Activated CD8-positive, alpha-beta memory T cell treated with anti-CD3 and anti-CD28 coated beads for 4 hours (primary cell): ENCODE measurements at places on chromosomes 1 and 21.

DNA sequence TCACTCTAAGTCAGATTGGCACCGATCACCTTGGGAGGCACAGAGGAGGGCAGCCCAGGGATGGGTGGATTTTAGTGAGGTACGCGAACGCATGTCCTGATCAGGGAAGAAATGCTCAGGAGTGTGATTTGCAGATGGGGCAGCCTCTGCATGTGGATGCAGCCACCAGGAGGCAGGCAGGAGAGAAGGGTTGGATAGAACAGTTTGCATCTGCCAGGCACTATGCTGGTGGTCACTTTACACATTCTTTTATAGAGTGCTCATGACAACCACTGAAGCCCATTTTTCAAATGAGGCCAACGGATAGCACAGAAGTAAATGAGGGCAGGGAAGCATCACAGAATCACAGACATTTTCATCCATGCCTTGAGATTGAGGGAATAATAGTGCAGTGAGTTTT lies 5.7 kb downstream of the LAMB3 start:
- DNase-seq, result no peak

DNA sequence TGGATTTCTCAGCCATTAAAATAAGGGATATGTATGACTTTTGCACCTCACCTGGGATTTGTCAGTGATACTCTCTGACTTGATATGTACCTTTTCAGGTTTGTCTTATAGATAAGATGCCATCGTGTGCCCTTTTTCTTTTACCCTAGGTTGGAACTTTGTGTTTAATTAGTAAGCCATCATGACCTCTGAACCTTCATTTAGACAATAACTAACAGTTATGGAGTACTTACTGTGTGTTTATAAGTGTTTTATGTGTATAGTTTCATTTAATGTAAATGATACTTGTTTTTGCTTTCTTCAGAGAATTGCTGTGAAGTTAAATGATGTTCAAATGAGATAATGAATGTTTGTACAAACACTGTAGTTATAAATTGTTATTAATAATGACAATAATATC lies 14.4 kb downstream of the HS2ST1 start:
- no peak for DNase-seq

- no peak for DNase-seq
Observed at GRCh38 chr1:155301342-155301841, at the start of gene PKLR. TSS of gene PKLR (minus strand) at chr1:155301438. CDS start at chr1:155301395, 43 bp downstream.

DNA sequence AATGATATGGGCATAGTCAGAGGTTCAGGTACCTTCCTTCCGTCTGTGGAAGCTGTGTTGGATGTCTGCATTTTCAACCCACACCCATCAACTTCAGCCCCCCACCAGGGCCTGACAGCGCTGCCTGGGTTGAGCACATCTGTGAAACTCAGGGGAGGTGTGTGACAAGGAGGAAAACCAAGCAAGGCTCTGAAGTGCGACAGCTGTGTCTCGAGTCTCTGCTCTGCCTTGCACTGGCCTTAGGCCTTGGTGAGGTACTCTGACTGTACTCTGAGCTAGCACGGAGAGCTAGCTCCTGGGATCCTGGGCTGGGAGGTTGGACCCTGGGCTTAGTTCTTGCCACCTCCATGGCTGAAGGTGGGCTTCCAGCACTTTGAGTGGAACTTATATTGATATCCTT lies 9.1 kb downstream of the VANGL2 start:
- DNase-seq, result no peak

DNA sequence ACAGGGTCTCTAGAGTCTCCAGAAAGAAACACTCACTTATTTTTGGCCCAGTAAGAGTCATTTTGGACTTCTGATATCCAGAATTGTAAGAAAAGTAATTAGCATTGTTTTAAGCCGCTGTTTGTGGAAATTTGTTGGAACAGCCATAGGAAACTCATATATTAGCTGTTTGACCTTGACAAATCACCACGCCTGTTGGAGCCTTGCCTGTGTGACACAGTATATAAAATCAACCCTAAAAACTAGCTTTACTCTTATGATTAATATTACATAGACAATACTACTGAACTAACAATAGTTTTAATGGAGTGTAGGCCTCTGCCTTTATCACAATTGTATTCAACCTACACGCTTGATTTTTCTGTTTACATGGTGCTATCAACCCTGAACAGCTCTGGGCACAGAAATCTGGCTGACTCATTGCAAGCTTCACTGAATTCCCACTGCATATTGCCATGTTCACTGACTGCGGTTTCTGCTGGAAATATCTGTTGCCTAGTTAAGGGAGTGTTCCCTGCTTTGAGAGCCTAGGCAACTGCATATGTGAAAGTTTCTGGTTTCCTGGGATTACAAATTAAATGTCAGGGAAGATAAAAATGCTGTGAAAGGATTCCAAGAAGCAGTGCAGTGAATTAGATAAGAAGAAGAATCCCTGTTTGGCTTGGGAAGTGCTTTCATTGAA lies 419.5 kb upstream of the DEPDC1 start:
- no peak for DNase-seq

- DNase-seq, result no peak
Observed at GRCh38 chr1:44151808-44152207, 10.4 kb upstream of the KLF18 start.

GRCh38 chr1:98331243-98331642 lies 330.3 kb upstream of the SNX7 start:
- no peak for DNase-seq
